ENCODE measurements at places on chromosomes 3 and 15.

- DNase-seq: no peak
Observed at GRCh38 chr3:150965436-150965835, 7.1 kb downstream of the CLRN1 start.

DNA sequence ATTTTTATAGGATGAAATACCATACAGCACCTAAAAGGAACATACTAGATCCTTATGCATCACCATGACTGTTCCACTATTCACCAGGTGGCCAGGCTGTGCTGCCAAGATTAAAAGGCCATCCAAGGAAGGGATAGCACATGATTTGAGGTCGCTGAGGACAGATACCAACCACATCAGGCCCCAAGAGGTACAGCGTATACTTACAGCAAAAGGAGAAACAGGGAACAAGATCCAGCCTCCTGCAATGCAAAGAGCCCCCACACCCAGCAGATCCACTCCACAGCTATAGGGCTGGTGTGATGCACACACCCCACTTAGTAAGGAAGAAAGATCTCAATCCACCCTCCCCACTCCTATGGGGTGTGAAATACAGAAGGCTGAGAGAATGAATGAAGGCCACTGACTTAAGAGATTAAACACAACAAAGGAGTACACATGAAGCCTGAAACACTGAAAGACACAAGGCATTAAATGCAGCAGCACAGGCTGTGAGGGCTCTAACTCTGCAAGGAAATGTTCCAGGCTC is 32.0 kb upstream of the ZNF445 start:
- no peak for DNase-seq

GRCh38 chr15:96410175-96411055 is 79.9 kb downstream of the NR2F2 start:
- no peak for DNase-seq

DNA sequence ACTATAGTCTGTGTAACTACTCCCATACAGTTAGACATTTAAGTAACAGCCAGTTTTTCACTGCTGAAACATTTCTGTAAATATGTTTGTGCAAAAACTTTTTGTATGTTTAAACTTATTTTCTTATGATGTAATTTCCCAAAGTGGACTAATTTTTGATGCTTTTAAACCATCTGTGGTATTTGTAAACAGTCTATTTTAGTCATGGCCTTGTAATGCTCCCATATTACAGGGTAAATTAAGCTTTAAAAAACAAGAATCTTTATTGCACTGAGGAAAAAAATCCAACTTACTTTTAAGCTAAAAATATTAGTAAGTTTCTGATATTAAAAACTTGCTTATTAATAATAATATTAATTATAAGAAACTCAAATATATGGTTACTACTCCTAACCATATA is 13.5 kb downstream of the CCDC14 start:
- no peak for DNase-seq

DNA sequence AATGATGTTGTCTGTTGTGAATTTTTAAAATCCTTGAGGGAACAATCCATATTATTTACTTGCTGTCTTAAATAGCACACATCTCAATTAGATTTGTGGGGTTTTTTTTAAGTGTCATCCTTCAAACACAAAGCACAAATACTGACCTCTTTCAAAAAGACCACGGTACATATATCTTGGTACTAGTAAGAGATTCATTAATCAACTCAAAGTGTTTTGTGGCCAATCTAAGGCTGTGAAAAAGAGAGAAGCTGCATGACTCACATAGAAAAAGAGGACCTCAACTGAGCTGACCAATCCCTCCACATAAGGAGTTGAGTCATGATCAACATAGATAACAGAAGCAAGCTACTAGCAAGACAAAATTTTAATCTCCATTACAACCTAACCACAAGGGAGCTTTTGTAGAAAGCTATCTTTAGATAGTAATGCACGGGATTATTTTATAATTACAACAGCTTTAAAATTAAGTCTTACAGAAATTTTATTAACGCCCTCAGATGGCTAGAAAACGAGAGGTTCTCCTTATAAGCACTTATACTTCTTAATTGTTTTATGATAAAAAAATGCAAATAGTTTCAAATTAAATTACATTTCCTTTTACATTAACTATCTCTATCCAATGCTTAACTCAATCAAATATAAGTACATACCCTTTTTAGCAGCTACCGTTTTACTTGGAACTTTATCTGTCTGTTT is 60.5 kb downstream of the TOP2B start:
- DNase-seq: peak; percentile 55
